ENCODE measurements at places on chromosomes 2 and 18. TPM values are rescaled to one million over a fixed set of nuclear protein-coding genes. Genes with fewer than 3 reads are reported as not detected.

DNA sequence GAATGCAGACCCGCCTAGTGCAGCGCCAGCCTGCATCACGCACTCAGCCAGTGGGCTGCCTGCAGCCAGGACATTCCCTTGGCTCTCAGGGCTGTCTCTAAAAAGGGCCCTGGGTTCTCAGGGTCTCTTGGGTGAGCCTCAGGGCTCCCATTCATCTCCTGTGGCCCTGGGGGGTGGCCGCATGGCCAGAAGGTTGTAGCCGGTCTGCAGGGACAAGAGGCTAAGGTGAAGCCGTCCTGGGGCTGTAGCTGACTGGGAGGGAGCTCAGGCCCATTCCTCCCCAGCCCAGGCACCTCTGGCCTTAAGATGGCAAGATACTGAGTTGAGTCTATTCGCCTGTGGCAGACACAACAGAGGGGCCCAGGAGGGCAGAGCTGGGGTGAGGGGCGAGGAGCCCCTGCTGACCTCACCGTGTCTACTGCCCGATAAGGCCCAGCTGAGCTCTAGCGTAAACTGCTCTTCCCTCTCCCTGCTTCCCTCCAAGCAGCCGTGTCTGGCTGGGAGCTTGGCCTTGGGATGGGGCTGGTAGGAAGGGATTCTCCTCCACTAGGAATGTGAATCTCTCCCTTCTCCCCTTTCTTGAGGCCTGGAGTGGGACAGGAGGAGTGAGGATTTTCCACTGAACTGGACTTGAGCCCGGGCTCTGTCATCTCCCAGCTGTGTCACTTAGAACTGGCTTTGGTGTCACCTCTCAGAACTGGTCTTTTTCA is 37.9 kb downstream of the INHBB start:
- peaks cover 11% of the 10 kb centered on the region for H3K4me1 ChIP-seq
- no peak overlapping the region for H3K4me3 ChIP-seq
- no peak overlapping the region for H3K27ac ChIP-seq
- no peak for DNase-seq

The POTEJ gene
- total RNA-seq, result not detected

- peak; percentile 71 for DNase-seq
- H3K27ac ChIP-seq, result peak overlapping the region; percentile 99
- peak overlapping the region; percentile 94 for H3K4me3 ChIP-seq
- no peaks in the 10 kb centered on the region for H3K27me3 ChIP-seq
These were observed 790 bp upstream of the ACAA2 start for GRCh38 chr18:49814147-49814499.

GRCh38 chr2:121219866-121220265 is 65.1 kb downstream of the TFCP2L1 start:
- no peaks in the 10 kb centered on the region for H3K36me3 ChIP-seq
- no peak for DNase-seq
- H3K4me3 ChIP-seq, result no peak overlapping the region
- H3K4me1 ChIP-seq, result no peaks in the 10 kb centered on the region
- H3K27ac ChIP-seq, result no peak overlapping the region

The CASP10 gene
- total RNA-seq, result 3.5 TPM

DNA sequence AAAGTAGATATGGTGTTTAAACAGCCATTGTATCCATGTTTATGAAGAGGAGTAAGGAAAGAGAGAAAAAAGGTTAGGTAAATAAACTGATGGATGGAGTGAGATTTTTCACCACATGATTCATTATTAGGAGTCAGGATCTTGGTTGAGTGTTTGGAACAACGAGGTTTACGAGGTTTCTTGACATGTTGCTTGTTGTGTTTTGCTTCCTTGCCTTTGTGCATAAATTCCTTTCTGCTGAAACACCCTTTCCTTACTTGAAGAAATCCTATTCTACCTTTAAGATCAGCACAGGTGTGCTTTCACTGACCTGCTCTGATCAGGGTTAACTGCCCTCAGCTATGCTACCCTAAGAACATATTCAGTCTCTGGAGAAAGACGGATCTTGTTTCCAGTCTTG is 66.6 kb downstream of the EFEMP1 start:
- H3K27ac ChIP-seq, result no peak overlapping the region
- no peak overlapping the region for H3K4me3 ChIP-seq
- no peak for DNase-seq
- H3K27me3 ChIP-seq, result no peaks in the 10 kb centered on the region
- no peaks in the 10 kb centered on the region for H3K36me3 ChIP-seq

DNA sequence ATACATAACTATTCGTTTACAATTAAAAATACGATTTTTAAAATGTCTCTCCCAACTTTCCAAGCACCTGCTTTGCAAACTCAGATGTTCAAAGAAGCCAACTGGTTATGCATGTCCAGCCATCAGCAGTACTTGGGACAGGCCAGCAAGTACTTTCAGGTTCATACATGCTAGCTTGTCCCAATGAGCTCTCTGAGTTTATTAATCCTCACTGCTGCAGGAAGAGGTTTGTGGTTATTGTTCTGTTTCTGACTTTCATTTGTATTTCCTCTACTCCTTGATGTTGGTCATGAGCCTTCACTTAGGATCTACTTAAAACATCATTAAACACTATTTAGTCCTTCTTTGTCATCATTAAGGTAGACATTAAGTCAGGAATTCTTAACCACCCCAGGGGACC is 374.1 kb downstream of the LRATD1 start:
- H3K27me3 ChIP-seq, result no peaks in the 10 kb centered on the region
- no peak overlapping the region for H3K27ac ChIP-seq
- no peak for DNase-seq
- H3K4me3 ChIP-seq, result no peak overlapping the region
- no peaks in the 10 kb centered on the region for H3K36me3 ChIP-seq

- H3K27ac ChIP-seq, result no peak overlapping the region
- H3K36me3 ChIP-seq, result no peaks in the 10 kb centered on the region
- H3K4me1 ChIP-seq, result no peaks in the 10 kb centered on the region
- H3K4me3 ChIP-seq, result no peak overlapping the region
- DNase-seq, result no peak
These were observed 236.9 kb downstream of the SCG2 start for GRCh38 chr2:223365158-223365679.

DNA sequence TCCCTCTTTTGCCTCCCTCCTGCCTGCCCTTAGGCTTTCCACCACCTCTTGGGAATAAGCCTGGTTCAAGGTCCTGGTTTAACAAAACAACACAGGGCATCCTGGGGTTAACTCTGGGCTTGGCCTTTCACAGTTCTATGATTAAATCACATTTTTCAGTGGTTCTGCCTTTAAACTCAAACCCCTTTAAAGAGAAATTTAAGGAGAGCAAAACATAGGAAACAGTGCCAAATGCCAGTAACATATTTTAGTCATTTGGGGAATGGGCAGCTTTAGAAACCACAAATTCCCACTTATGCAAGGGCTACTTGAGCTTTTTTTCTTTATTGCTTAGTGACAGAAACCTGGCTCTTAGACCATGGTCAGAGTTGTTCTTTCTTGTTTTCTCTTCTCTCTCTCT is 112.2 kb upstream of the FZD5 start:
- no peak overlapping the region for H3K27ac ChIP-seq
- no peaks in the 10 kb centered on the region for H3K36me3 ChIP-seq
- no peaks in the 10 kb centered on the region for H3K27me3 ChIP-seq
- H3K4me3 ChIP-seq, result no peak overlapping the region
- no peak for DNase-seq

The ADGRF3 gene
- 0.38 TPM for total RNA-seq

DNA sequence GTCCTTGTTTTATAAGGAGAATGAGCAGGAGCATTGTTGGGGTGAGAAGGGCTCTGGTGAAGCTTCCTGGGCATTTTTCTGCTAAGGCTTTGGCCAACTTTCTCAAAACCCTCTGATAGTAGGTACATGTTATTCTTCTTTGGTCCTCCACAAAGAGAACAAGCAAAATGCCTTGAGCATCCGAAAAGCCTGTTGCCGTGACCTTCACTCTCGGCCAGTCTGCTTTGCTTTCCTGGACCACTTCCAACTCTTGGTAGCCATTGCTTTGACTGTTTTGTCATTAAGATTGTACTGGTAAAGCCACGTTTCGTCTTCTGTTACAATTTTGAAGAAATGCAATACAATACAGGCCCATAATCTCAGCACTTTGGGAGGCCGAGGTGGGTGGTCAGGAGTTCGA is 27.4 kb upstream of the ALLC start:
- H3K27me3 ChIP-seq, result no peaks in the 10 kb centered on the region
- H3K4me1 ChIP-seq, result no peaks in the 10 kb centered on the region
- no peak for DNase-seq

- peaks cover 9% of the 10 kb centered on the region for H3K27me3 ChIP-seq
- peaks cover 15% of the 10 kb centered on the region for H3K4me1 ChIP-seq
- no peak for DNase-seq
- H3K36me3 ChIP-seq, result no peaks in the 10 kb centered on the region
- H3K27ac ChIP-seq, result no peak overlapping the region
These were observed 20.7 kb downstream of the SIX3 start for GRCh38 chr2:44962176-44962695.

GRCh38 chr2:9781252-9781651 is 62.0 kb upstream of the TAF1B start:
- no peaks in the 10 kb centered on the region for H3K27me3 ChIP-seq
- no peak for DNase-seq
- no peak overlapping the region for H3K4me3 ChIP-seq

DNA sequence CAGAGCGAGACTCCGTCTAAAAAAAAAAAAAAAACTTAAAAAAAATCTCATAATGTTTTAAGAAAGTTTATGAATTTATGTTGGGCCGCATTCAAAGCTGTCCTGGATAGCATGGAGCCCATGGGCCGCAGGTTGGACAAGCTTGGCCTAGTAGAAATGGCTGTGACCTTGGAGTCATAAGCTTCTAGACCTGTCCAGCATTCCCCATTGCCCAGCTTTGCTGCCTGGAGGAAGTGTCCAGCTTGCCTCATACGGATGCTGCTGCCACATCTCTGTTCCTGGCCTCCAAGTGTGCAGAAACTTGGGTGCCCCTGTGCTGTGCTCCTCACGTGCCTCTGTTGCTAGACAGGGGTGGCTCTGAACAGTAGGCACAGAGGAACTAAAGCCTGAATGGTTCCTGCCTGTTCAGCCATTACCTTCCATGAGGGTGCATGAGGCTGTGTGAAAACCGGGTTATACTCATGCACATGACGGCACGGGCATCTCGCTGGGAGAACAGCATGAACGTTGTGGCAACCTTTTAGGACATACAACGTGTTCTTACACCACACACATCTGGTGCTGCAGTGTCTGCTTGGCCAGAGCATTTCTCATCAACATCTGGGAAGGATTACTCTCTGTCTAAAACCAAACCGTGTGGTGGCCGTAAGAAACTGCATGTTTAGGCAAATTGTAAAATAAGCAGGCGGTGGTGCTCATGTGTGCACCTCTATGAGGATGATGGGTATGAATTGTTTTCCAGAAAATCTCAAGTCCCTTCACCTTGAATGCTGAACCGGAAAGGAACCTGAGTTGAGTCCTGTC is 38.2 kb downstream of the FHOD3 start:
- H3K27me3 ChIP-seq, result no peaks in the 10 kb centered on the region
- no peak for DNase-seq
- no peak overlapping the region for H3K4me3 ChIP-seq
- no peak overlapping the region for H3K27ac ChIP-seq
